ENCODE measurements at places on chromosomes 5 and 9.

DNA sequence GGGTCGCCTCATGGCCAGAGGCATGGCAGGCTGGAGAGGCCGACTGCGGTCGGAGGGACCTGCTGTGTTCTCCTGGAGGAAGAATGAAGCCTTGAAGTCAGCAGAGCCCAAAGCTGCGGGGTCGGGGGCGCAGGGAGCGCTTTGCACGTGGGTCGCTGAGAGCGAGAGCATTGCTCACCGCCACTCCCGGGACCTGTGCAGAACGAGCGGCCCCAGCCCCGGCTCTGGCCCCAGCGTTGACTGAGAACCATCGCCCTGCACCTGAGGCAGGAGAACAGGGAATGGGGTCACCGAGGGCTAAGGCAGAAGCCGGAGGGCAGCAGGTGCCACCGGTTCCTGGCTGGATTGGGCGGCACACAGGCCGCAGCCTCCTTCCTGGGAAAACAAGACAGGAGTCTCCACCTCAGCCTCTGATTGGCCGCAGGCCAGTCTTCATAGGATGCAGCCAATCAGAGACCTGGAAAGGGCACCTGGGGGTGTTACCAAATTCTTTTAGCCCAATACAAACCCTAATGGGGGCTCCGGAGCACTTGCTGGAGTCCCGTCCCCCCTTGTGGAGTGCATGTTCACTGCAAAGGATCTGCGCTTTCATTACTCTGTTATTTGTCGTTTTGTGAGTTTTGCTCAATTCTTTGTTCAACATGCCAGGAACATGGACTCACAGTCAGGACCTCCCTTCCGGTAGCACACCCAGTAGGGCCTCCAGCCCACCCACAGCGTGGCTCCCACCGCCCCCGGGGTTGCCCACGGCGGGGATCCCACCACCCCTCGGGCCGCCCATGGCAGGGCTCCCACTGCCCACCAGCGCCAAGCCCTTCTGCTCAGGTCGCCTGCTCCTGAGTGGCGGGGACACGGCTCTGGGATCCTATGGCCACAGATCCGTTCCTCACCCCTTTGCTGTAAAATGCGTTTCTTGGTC lies 24.7 kb upstream of the SLC6A19 start:
- DNase-seq = no peak

DNA sequence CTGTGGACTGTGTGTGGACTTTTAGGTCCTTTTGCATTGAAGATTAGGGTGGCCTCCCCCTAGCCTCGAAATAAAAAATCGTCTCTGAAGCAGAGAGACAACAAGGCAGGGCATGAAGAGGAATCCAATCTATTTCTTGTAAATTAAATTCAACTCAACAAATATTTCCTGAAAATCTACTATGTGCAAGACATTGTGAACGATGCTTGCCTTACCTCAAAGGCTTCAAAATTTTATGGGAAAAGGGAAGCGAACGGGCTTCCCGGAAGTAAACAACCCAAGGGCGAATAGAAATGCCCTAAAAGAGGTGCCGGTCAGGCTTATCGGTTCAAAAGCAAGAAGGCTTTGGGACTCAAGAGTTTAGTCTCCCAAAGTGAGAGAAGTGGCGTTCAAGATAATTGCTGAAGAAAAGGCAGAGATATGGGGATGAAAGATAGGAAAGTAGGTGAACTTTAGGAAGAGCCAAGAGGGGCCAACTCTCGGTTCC lies 525 bp downstream of the KIF24 start:
- DNase-seq = no peak

DNA sequence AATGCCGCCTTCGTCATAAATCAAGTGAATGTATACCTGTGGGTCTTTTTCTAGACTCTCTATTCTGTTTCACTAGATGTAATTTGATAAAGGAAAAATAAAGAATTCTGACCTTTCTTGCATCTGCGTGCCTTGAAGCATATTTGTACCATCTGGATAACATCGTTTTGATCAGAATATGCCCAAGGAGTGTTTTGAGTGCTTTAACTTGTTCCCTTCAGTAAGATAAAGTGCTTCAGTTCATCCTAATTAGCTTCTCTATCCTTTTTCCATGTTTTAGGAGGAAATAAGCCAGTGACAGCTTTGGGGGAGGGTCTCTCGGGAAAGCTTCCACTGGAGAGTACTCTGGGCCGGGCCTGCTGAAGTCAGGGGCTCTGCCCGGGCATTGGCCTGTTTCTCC lies 113.5 kb upstream of the DAP start:
- DNase-seq = no peak

DNA sequence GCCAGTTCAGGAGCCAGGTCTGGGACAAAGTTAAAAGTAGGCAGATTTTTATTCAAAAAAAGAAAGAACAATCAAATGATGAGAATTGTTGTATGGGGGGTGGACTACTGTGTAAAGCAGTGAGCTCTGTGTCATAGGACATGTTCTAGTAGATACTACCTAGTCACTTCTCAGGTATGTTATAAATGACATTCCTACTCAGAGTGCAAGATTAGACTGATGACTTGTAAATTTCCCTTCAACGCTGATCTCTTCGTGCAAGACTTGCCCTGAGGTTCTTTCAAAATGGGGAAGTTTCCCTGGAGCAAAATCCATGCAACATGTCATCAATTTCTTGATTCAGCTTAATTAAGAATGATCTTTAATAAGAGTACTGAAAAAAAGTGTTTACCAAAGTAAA lies 175.1 kb downstream of the RORB start:
- DNase-seq = no peak

DNA sequence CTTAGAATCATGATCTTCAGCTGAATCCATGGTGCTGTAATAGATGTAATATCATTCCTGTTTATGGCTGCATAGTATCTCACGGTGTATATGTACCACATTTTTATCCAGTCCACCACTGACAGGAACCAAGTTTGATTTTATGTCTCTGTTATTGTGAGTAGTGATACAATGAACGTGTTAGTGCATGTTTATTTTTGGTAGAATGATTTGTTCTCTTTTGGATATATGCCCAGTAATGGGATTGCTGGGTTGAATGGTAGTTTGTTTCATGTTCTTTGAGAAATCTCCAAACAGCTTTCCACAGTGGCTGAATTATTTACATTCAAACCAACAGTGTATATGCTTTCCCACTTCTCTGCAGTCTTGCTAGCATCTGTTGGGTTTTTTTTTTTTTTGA lies 175.1 kb upstream of the CDH10 start:
- DNase-seq = no peak

DNA sequence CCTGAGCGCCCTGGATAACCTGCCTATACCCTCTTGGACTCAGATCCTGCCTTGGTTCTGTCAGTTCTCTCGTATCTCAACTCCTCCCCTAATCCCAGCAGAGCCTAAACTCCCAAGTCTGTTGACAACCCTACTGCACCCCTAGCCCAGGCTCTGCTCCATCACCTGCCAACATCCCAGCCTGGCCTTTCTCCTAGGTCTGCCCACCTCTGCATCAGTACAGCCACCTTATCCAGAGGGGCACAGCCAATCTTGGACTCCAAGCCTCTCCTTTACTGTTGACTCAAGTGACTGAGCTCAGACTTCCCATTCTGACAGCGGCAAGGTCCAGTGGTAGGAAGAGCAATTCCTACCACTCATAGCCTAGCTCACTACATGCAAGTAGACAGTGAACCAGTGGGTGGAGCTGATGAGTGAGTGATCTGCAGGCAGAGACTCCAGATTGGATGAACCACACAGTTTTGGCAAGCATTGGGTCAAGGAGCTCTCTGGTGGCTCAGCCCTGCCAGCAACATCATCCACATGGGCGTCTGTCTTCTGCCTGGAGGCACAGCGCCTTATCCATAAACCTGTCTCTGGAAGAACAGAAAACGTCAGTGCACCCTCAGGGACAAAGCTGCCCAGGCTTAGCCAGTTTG lies 26.5 kb downstream of the TRMO start:
- peak; percentile 22 for DNase-seq

DNA sequence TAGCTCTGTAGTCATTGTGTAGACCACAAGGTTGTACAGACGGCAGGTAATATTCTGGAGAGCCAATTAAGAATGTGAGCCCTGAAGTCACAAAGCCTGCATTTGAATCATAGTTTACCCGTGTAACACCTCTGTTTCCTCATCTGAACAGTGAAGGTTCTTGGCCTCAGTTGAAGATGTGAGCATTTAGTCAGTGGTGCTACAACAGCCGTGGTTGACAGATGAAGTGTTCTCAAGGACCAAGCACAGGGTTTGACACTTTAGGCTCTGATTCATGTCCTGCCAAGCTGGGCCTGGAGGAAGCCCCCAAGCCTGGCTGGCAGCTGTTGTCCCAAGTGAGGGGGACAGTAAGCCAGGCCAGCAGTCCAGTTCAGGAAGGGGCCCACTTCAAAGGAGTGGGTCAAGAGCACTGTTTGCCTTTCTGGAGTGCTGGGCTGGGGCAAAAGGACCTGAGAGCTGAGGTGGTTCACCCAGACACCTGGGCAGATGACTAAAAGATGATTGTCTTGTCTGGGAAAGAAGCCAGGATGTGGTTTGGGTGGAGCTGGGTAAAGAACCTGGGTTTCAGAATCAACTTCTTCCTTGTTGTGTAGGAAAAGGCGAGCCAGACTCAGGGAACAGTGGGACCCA lies 20.7 kb downstream of the FAXDC2 start:
- no peak for DNase-seq

DNA sequence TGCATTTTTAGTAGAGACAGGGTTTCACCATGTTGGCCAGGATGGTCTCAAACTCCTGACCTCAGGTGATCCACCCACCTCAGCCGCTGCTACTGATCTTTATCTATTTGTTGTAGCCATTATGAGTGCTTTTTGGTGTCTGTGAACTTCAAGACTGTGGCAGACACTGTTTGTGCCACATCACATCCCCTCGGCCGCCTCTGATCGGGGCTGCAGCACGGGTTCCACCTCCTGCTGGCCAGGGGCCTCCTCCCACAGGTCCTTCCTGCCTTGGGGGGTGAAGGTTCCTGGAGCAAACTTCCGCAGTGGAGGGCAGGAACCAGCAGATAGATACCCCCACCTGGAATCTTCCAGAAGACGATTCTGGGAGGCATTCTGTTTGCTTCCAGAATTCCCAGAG lies 98.5 kb downstream of the C9orf50 start:
- no peak for DNase-seq

DNA sequence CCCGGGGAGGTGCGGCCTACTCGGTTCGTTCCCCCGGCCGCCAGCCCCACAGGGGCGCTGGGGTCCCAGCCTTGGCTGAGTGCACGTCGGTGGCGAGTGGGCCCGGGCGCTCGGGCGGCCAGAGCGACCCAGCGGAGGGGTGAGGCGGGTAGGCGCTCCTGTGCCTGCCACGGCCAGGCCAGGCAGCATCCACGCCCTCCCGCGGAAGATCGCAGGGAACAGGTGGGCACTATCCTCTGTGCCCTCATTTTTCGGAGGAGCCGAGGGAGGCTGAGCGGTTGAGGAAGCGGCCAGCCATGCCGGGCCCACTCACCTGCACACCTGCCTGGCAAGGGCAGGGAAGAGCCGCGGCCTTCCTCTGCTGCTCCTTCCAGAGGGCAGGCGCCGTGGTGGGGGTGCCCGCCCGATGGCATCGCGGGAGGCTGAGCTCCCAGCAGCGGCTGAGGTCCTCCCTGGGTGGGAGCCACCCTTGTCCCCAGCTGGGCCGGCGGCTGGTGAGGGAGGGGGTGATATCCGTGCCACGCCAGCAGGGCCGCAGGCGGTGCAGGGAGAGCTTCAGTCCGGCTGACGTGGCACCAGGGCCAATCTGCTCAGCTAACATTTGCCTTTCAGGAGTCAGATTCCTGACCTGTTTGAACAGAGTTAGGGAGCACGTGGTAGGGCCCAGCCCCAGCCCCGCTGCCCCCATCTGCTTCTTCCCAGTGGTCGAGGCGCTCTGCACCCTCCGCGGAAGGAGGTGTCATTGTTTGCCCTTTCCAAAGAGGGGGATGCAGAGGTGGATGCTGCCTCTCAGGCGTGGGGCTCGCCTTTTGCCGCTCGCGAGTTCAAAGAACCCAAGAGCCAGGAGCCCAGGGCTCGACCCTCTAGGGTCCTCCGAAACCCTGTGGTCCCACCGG lies 1.6 kb upstream of the SEC16A start:
- peak; percentile 11 for DNase-seq

DNA sequence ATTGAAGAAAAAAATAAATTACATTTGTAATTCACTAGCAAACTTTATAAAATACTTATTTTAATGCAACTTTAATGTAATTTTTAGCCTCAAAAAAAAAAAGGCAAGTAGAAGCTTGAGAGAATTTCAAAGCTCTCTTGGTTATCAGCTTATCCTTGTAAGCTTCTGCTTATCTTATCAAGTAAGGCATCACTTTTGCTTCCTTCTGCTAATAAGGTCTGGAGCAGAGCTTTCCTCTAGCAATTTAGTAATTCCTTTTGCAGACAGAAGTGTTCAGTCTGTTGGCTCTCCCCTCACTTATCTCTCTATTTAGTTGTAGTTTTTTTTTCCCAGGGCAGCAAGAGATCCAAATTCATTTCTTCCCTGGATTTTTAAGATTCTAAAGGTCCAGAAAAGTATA lies 525.0 kb downstream of the ISL1 start:
- DNase-seq = no peak

DNA sequence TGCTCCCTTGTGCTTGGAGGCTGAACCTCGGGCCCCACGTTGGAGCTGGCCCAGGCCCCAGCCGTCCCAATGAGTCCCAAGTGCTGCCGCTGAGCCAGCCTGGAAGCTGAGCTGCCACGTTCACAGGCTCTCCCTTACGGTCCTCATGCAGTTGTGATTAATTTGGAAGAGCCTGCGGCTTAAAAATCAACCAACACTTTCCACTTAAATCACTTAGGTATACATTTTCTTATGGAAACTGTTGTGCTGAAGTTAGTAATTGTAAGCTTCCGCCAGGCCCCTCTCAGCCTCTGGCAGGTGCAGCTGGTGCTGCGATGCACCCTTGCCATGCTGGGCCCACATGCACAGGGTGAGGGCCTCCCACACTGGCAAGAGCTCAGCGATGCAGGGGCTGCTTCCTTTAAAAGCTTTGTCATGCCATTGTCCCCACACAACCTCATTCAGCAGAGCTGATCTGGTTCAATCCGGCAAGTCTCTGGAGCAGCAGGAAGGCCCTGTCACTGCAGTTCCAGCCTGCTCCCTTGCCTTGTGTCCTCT lies 61.0 kb downstream of the IPPK start:
- DNase-seq = no peak

DNA sequence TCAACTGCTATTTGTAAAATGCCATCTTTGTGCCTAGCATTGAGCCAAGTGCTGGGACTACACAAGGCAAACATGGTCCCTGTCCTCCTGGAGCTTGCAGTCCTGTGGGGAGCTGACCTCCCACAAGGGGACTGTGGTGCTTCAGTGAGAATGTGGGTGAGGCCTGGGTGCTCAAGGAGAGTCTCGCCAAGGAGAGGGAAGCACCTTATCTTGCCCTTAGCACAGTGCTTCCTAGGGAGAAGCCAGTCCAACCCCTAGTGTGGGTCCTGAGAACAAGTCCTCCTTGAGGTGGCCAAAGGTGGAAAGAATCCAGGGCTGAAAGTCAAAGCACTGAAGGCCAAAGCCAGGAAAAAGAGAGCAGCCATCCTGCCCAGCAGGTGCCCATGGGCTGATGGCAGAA lies 31.1 kb upstream of the MVB12B start:
- DNase-seq = no peak

GRCh38 chr5:172806897-172807672 lies 27.0 kb upstream of the ERGIC1 start:
- DNase-seq = peak; percentile 92

DNA sequence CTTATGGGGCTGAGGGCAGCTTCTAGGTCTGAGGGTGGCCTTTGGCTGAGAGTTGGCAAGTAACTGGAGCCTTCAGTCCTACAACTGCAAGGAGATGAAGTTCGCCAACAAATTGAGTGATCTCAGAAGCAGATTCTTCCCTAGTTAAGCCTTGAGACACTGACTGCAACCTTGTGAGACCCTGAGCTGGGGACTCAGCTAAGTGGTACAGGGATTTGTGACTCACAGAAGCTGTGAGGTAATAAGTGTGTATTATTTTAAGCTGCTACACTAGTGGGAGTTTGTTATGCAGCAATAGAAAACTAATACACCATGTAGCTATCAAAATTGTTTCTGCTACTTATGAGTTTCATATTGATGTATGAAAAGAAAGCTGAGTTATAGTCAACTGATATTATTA lies 279.2 kb downstream of the PIK3R1 start:
- DNase-seq = no peak
